Stimulated activated CD8-positive, alpha-beta memory T cell treated with anti-CD3 and anti-CD28 coated beads, Interleukin-4, amount 100 ng/mL, for 1 hour (primary cell): ENCODE measurements at places on chromosomes 5 and 9.

DNA sequence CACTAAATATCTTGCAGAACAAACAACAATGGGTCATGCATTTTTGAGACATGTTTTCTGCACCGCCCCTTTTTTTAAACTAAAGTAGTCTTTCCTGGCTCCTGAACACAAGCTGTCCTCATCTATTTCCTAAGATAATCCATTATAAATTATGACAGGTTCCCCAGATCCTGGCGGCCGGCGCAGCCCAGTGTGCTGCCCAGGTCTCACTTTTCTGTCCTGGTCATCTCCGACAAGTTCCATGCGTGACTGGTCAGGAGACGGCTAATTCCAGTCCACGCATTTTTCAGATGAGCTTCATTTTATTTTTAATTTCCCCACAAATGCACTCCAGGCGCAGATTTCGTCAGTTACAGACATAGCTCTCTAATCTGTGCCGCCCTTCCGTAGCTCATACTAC is 92.9 kb upstream of the EGFLAM start:
- no peak for DNase-seq

- DNase-seq: no peak
Measured at GRCh38 chr5:28576022-28576421, 1537.6 kb upstream of the CDH9 start.

GRCh38 chr5:6250121-6250520 is 128.2 kb downstream of the MED10 start:
- no peak for DNase-seq

GRCh38 chr5:171444582-171444981 is 25.1 kb downstream of the FGF18 start:
- no peak for DNase-seq

DNA sequence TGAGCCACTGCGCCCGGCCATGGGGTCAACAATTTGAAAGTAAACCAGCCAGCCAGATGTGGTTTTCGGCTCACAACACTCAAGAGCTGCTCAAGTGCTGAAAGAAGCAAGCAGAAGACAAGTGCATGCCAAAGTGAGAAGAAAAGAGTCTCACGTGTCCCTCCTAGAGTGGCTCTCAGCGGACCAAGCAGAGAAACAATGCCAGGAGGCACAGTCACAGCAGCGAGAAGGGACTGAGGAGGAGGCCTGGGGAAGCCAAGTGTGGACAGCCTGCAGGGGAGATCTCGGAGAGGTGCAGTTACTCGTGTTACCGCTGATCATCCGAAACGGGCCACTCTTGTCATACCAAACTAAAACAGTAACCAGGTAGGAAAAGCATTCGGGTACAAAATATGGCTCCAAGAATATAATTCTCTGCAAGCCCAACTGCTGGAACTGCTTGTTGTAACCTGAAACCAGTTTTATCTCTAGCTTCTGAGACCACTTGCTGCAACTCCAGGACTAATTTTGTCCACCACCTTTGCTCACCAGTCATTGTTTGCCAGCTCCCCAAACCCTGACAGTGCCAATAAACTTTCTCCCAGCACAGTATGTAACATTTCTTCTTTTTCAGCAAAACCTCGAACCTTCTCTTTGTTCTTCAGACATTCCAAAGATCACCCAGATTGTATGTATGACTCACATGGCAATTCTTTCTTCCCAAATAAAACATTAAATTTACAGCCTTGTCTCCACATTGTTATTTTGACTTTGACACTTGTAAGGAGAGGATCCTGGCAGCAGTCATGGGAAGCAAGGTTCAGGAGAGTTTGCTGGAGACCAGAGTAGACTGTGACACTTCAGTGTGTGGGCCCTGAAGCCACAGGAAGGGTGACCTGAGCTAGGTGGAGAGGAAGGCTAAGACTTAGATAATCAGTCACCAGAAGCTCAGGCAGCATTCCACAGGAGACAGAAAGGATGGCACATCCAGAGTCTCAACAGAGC is 6.3 kb downstream of the SLC35D2 start:
- no peak for DNase-seq

GRCh38 chr9:98641695-98642094 is 67.0 kb downstream of the GABBR2 start:
- DNase-seq: no peak

DNA sequence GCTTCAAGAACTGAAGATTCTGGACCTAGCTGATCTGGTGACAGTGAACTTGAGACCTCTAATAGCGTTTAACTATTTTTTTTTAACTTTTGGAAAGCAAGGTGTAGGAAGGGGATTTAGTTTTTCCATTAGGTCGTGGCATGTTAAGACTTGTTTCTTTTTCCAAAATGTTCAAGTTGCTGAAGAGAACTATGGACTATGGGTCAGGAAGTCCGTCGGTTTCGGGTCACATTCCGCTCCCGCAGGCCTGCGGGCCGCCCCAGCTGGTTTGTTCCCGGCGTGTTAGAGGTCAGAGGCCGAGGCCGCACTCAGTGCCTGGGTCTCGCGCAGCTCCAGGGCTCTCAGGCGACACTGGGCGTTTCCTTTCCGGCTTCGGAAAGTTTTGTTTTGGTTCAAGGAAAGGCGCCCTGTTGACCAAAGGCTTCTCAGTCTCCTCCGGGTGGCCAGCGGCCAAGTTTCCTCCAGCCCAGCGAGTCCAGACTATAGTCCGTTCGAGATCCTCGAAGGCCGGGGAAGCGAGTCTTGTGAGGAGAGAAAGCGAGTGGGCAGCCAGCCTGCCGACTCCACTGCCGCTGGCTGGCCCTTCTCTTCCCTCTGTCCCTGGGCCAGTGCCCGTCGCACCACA is 586 bp upstream of the FCHO2 start:
- no peak for DNase-seq

GRCh38 chr9:70614786-70615463 is 200.5 kb upstream of the KLF9 start:
- DNase-seq: no peak

GRCh38 chr5:137858223-137858916 is 9.3 kb upstream of the MYOT start:
- no peak for DNase-seq

DNA sequence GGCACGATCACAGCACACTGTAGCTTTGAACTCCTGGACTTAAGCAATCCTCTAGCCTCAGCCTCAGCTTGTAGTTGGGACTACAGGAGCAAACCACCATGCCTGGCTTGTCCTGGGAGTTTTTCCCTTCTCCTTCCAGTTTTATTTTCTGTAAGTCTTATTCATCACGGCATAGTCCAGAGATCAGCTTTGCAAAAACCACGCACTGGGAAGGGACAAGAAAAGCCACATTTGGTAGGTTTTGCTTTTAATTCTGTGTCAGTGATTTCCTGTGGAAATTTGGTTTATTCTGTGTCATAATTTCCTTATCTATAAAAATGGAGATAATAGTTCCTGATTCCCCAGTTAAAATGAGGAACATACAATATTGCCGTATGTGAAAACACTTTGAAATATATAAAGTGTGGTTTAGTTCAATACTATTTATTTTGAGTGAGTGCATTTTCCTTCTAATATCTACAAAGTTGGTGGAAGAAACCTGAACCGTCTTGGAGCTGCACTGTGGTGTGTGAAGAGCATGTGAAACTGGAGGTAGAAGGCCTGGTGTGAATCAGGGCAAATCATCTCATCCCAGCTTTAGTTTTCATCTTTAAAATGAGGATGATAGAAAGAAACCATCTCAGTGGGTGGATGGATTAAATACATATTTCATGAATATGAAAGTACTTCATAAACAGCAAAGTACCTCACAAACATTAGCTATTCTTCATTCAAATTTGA is 92.8 kb upstream of the ELL2 start:
- DNase-seq: no peak

- DNase-seq: no peak
Measured at GRCh38 chr9:137606005-137606621, 627 bp downstream of the ARRDC1 start.

- no peak for DNase-seq
Measured at GRCh38 chr9:136695435-136695895, 8.2 kb upstream of the AGPAT2 start.
